ENCODE measurements at places on chromosomes 11 and 22.

DNA sequence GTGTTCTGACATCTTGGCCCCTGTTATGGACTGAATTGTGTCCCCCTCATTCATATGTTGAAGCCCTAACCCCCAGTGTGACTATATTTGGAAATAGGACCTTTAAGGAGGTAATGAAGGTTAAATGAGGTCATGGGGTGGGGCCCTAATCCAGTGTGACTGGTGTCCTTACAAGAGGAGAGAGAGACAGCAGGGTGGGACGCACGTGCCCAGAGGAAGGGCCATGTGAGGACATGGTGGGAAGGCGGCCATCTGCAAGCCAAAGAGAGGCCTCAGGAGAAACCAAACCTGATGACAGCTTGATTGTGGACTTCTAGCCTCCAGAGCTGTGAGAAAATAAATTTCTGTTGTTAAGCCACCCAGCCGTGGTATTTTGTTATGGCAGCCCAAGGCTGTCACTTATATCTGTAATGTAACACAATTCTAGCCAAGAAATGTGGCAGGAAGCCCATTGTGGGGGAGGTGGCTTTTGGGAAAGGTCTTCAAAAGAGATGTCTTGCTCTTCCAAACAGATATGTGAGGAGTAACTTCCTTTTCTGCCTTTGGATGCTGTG lies 23.7 kb downstream of the SLC22A6 start:
- DNase-seq: no peak

DNA sequence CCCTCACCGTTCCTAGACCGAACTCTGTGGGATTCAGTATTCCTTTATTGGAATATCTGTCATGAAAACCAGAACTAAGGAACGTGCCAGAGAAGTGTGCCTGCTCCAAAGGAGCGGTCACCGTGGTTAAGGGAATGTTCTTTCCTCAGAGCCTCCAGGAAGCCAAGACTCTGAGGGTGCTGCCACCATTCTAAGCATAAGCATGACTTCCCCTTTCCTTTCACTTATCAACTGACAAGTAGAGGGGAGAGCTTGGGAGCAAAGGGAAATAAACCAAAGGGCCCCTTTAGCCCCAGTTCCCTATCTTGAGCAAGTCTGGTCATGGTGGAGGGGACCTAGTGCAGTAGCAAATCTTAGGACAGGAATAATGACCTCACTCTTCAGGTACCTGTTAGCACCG lies 26.8 kb downstream of the CTR9 start:
- DNase-seq: no peak

DNA sequence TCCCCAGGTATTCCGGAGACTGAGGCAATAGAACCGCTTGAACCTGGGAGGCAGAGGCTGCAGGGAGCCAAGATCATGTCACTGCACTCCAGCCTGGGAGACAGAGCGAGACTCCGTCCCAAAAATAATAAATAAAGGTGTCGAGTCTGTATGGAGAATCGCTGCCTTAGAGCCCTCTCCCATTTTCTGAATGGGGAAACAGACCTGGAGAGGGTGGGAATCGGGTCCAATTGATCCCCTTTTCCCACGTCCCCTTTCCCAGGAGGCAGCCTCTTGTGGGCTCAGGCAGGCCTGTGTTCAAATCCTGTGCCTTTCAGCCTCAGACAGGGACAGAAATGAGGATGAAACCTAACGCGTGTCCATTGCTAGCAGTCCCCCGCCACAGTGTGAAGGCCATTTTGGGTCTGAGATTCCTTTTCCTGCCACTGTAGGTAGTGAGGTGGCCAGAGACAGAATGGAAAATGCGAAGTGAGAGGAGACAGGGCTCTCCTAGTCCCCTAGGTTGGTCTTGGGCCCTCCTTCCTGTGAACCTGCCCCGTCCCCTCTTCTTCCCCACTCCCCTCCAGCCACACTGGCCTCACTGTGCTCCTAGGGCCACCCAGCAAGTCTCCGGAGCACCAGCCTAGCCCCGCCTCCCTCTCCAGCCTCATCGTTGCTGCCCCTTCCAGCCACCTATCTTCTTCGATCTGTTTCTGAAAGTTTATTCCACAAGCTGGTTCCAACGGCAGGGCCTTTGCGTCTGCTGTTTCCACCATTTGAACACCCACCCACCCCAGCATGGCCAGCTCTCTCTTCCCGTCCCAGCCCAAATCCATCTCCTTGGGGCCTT lies 2.7 kb upstream of the POLDIP3 start:
- no peak for DNase-seq

- DNase-seq: no peak
These were observed 53.6 kb downstream of the PTPRJ start for GRCh38 chr11:48033918-48034341.

DNA sequence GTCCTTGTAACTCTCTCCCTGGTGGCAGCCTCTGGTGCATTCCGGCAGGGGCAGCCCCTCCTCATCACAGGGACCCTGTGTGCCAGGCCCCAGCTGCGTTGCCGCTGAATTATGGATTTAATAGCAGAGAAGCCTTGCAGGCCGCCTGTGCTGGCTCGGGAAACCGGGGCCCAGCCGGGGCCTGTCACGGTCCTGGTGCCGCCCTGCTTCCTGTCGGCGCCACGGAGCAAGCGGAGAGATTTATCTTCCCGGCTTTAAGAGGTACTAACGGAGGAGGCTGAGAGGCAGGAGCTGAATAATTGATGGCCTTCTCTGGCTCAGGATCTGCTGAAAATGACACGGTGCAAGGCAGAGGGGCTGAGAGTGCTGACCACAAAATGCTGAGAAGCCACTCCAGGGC lies 54.0 kb upstream of the CCDC188 start:
- no peak for DNase-seq

DNA sequence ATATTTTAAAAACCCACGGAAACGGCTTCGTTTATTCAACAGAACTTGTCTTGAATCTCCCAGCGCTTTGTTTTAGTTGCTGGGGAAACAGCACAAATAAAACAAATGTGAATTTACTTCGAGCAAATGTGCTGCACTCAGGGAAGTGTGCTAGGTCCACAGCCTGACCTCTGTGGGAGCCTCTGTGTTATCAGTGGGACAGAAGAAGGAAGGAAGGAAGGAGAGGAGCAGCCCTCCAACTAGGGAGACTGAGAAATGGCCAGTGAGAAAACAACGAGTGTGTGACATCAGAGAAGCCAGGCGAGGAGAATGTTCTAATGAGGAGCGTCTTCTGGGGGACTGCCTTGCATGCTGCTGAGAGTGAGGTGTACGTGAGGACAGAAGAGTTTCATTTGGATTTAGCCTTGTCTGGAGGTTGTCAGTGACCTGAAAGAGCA lies 42.7 kb downstream of the PPP6R3 start:
- DNase-seq: no peak

Measured in activated CD8-positive, alpha-beta memory T cell treated with anti-CD3 and anti-CD28 coated beads for 4 hours (primary cell).